ENCODE measurements at places on chromosomes 16 and 17. TPM values are rescaled to one million over a fixed set of nuclear protein-coding genes. Genes with fewer than 3 reads are reported as not detected.

The RASL10B gene
- 0.13 TPM for total RNA-seq

The SLC13A2 gene
- total RNA-seq: 0.16 TPM

The SEPTIN1 gene
- total RNA-seq: 1.9 TPM

The WDR90 gene
- total RNA-seq: 26.8 TPM

The IRX5 gene
- 1.3 TPM for total RNA-seq

The PRR35 gene
- 0.20 TPM for total RNA-seq

The TOX3 gene
- total RNA-seq: 0.23 TPM

The DNAAF8 gene
- total RNA-seq: 1.3 TPM

The ZNF764 gene
- 4.9 TPM for total RNA-seq

The KRTAP9-4 gene
- not detected for total RNA-seq

The GFOD2 gene
- total RNA-seq: 14.0 TPM

The TBC1D24 gene
- 8.5 TPM for total RNA-seq

The KRTAP4-6 gene
- total RNA-seq: not detected
